ENCODE measurements at places on chromosomes 11 and 22.

DNA sequence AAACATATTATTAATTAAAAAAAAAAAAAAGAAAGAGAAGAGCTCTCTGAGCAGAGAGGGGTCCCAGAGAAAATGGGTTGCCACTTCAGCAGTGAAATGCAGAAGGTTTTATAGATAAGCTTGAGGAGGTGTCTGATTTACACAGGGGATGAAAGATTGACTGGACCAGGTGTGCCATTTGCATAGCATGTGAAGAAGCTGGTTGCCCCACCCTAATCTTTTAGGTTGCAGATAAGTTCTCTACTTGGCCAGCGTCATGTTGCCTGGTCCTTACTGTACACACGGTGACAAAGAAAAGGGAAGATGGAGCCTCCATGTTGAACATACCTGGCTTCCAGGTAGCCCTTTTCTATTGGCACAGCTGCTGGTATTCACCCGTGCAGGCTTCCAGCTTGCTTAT lies 41.4 kb downstream of the MS4A2 start:
- no peak for DNase-seq

GRCh38 chr11:4654635-4655369 lies 11.0 kb downstream of the OR51E1 start:
- no peak for DNase-seq

GRCh38 chr11:84345597-84345996 lies 1059.4 kb upstream of the CCDC90B start:
- no peak for DNase-seq

- peak; percentile 67 for DNase-seq
These were observed 15.6 kb upstream of the CYP2R1 start for GRCh38 chr11:14907411-14908213.
